ENCODE measurements at places on chromosomes 4 and X.

GRCh38 chr4:165970703-165971420, 97.8 kb downstream of the TLL1 start:
- no peak for DNase-seq

DNA sequence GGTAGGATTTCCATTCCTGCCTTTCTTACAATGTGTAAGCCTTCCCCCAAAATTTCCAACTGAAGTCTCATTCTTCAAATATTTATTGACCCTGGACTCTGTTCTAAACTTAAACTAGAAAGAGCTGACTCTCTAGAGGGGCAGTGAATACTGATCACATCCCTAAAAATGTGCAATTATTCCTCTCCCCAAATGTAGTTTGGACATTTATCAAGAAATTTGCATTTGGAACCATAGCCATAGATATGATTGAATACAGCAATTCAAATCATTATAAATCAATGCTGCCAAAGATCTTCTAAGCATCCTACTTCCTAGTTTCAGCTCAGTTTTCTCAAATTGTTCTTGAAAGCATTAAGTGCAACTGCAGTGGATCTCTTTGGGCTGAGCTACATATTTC, 525.7 kb downstream of the RAB28 start:
- no peak for DNase-seq

GRCh38 chrX:43969504-43970501, 3.4 kb downstream of the NDP start:
- peak; percentile 61 for DNase-seq

DNA sequence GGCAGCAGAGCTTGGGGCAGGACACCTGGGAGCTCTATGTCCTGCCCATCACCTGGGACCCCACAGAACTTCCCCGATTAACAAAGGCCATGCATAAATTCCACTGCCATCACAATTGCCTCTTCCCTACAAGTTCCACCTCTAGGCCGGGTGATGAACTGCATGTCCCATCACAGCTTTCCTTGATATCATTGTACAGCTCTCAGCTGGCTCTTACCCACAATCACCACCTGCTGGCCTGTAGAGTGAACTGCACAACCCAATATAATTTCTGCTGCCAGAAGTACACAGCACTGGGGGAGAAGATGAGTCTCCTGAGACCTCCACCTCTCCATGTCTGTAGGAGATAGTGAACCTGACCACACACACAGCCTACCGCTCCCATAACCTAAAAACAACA, 285.0 kb upstream of the AADAT start:
- DNase-seq = no peak

- DNase-seq = peak; percentile 47
Measured at GRCh38 chr4:25702848-25703247, 47.2 kb downstream of the SLC34A2 start.

DNA sequence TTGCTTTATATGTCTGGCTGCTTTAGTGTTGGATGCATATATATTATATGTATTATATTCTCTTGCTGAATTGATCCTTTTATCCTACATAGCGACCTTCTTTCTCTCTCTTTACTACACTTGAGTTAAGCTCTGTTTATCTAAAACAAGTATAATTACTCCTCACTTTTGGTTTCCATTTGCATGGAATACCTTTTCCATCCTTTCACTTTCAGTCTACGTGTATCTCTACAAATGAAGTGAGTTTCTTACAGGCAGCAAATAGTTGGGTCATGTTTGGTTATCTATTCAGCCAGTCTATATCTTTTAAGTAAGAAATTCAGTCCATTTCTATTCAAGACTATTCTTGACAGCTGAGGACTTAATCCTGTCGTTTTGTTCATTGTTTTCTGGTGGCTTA, 167.5 kb upstream of the USP38 start:
- DNase-seq = no peak

DNA sequence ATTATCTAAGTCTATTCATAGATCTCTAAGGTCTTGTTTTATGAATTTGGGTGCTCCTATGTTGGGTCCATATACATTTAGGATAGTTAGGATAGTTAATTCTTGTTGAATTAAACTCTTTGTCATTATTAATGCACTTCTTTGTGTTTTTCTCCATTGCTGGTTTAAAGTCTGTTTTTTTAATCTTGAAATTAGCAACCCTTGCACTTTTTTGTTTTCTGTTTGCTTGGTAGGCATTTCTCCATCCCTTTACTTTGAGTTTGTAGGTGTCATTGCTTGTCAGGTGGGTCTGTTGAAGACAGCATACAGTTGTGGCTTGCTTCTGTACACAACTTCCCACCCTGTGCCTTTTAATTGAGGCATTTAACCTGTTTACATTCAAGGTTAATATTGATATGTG, 434.8 kb downstream of the OPHN1 start:
- DNase-seq = no peak

DNA sequence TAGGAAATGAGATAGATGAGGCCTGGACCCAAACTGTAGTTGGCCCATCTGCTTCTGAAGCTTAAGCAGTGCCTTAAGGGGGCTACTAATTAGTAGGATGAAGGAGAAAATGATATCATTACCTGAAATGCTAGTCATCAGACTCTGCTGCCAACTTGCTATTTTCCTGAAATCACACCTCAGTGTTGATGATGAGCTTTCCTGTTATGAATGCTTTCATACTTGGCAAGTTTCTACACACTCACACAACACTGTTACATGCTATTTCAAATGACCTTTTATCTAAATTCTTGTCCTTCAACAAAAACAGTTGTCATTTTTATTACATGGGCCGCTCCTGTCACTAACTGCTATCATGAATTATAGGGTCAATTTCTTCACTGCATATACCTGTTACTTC, 416.0 kb downstream of the PRDM5 start:
- DNase-seq = no peak

DNA sequence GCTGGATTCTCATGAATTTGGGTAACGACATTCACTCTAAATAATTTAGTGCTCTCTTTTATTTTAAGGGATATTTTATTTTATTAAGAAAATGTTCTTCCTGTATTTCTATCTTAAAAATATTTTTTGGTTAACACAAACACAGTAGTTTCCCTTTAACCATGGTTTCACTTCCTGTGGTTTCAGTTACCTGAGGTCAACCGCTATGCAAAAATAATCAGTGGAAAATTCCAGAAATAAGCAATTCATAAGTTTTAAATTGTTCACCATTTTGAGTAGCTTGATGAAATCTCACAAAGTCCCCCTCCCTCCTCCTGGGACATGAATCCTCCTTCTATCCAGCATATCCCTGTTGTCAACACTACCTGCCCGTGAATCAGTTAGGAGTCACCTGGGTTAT, 71.4 kb downstream of the GBA3 start:
- DNase-seq = no peak
